CD4-positive, alpha-beta T cell treated with Interferon gamma for 1 hour (primary cell): ENCODE measurements at places on chromosomes 4 and X.
A peak's percentile ranks its signal among the peaks of the same experiment; 100 is the strongest.

DNA sequence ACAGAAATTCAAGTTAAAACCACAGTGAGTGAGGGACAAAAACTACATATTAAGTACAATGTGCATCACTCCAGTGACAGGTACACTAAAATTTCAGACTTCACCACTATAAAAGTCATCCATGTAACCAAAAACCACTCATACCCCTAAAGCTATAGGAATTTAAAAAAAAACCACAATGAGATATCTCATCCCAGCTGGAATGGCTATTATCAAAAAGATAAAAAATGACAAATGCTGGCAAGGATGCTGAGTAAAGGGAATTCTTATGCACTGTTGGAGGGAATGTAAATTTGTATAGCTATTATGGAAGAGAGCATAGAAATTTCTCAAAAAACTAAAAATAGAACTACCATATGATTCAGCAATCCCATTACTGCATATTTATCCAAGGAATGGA lies 171.1 kb downstream of the HHIP start:
- no peak for DNase-seq

DNA sequence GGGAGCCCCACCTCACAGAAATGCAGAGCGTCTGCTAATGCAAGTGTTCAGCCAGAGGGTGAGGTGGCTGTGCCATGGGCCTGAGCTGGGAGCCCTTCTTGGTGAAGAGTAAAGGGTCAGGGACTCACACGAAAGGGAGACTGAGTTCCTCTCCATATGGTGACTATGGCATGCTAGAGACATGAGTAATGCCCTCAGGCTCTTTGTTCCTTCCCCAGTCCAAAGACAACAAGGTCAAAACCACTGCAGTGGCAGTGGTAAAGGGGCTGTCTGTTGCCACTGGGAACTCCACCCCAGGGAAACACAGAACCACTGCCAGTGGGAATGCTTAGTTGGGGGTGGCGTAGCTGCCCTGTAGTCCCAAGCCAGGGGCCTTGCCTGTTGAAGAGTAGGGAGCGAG lies 22.4 kb downstream of the RAB40AL start:
- DNase-seq: no peak

DNA sequence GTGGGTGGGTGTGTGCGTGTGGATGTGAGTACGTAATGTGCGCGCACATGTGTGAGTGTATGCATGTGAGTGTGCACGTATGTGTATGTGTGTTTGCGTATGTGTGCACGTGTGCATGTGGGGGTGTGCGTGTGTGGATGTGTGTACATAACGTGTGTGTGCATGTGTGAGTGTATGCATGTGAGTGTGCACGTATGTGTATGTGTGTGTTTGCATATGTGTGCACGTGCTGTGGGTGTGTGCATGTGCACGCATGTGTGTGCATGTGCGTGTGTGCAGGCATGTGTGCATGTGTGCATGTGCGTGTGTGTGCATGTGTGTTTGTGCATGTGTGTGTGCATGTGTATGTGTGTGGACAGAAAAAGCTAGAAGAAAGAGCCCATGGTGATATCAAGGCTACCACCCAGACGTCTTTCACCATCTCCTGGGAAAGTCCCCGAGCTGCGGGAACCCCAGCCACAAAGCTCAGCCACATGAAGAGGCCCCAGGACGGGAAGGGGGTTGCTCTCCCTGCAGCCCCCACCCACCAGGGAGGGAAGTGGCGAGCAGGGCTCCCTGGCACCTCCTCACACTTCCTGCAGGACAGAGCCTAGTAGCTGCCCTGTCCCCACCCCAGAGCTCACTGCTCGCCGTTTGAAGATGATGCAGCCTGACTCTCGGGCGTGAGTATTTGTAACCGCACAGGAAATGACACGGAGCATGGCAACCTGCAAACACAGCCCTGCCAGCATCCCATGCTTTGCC lies 108.3 kb downstream of the DCTD start:
- DNase-seq: peak; percentile 84

- DNase-seq: no peak
These were observed 14.2 kb upstream of the CCDC149 start for GRCh38 chr4:24927049-24927448.

GRCh38 chrX:28582511-28582910 lies 4.7 kb upstream of the IL1RAPL1 start:
- no peak for DNase-seq

GRCh38 chr4:57691370-57691769 lies 581.2 kb upstream of the IGFBP7 start:
- DNase-seq: no peak

DNA sequence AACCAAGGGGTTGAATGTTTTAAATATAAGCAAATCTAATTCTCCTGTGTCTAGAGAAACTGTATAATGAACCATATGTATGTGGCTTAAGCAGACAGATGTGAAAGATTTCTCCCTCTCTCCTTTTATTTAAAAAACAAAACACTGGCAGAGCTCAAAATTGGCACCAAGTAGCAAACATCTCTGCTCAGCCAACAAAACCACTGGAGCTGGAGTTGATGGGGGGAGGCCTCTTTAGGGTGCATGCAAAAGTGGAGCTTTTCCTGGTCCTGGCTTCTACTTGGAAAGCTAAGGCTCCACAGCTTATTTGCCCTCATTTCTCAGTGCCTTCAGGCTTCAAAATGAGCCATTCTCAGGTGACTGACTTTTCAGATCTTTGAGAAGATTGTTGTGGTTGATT lies 95.6 kb downstream of the REPS2 start:
- DNase-seq: no peak

GRCh38 chrX:16839219-16839851 lies 30.8 kb downstream of the RBBP7 start:
- DNase-seq: no peak

GRCh38 chrX:69163936-69164741 lies 1.1 kb downstream of the PJA1 start:
- peak; percentile 75 for DNase-seq

DNA sequence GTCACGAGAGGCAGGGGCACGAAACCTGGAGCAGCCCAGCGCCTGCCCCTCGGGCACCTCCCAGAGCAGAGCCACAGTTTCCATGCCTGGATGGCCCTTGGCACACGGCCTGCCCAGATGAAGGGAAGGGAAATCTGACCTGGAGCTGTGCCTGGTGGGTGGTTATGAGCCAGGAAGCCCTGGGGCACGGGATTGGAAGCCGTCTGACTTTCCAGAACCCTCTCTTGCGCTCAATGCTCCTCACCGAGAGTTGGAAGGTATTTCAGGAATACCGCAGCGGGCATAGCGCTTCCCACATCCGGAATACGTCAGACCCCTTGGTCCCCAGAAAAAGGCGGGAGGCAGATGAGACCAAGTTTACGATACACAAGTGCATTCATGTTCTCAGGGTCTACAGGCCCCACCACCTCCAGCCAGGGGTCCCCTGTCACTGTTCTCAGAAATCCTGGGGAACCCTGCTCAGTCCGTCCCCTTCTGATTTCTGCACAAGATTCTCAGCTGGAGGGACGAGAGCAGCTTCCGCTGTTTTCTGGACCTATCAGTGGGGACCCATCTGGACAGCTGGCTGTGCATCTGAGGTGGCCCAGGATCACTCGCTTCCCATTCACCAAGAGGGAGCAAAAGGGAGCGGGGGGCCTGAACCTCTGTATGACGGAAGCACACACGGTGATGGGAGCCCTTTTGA lies 172.9 kb downstream of the AFAP1 start:
- no peak for DNase-seq

- DNase-seq: no peak
These were observed 621 bp upstream of the SUV39H1 start for GRCh38 chrX:48695925-48696300.

DNA sequence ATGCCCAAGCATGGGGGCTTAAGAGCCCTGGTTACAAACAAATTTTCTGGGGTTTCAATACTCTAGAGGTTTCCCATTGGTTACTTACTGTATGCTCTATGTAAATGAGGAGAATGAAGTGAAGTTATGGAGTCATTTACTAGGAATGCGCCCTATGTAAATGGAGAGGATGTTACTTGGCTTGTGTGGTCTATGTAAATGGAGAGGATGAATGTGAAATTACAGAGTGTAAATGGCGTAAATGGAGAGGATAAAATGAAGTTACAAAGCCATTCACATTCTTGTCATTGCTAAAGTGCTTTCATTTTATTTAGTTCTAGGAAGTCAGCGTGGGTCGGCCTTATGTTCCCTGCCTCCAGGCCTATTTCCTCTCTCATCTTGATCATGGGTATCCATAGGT lies 810.5 kb upstream of the ADGRL3 start:
- no peak for DNase-seq

- DNase-seq: no peak
These were observed 233.8 kb upstream of the LDB2 start for GRCh38 chr4:17132226-17132625.

GRCh38 chr4:139559089-139559479 lies 3.1 kb upstream of the SETD7 start:
- no peak for DNase-seq

- DNase-seq: no peak
These were observed 79.4 kb downstream of the JADE3 start for GRCh38 chrX:46991664-46992063.

DNA sequence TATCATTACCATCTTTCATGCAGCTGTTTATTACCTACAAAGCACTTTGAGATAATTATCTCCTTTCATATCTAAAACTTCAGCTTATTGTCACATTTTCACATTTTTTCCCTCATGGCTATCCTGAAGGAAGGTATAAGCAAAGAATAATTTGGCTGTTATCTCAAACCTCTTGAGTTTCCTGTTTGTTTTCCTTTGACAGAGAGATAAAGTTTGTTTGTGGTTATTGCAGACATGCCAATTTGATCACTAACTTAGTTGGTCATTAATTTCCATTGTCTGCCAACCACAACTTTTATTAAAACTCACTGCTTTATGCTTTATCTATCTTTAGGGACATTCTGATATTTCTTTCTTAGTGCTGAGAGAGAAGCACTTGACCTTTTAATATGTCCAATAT lies 89.8 kb upstream of the SPANXB1 start:
- DNase-seq: no peak

GRCh38 chrX:136212557-136213111 lies 38.6 kb downstream of the MAP7D3 start:
- no peak for DNase-seq

- DNase-seq: no peak
These were observed 127.5 kb upstream of the RADX start for GRCh38 chrX:106484233-106484632.

- no peak for DNase-seq
These were observed 139.4 kb upstream of the TENM3 start for GRCh38 chr4:182103614-182104319.

DNA sequence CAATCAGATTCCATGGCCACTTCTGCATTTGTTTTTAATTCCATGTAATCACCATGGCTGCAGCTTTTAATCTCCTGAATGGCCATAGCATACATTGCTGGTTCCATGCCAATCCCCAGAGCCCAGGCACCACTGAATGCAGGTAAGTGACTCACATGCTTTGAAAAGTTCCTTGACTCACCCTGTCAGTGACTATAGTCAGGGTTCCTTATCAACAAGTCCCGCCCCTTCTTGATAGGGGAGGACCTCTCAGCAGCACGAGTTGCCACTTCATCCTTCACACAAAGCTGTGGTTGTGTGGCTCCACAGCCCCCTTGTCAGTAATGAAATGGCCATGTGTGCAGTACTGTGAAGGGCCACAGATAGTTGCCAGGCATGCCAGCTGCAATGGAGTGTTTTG lies 516.6 kb downstream of the PPARGC1A start:
- DNase-seq: no peak

GRCh38 chrX:10047133-10047532 lies 80.0 kb downstream of the CLDN34 start:
- DNase-seq: no peak

DNA sequence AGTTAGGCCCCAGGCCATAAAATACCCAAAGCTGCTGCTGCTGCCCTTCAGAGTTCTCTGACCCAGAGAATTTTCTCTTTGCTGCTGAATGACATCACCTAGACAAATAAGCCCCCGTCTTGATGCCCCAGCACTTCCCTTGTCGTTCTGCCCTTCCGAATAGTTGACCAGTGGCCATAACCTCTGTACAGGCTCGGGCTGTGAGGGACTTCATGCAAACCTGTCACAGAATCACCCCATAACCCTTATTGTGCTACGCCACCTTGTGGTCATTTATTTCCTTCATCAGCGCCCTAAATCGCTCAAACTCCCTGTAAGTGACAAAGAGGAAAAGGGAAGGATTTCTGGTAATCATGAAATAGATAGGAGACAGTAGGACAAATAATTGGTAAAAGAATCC lies 18.8 kb downstream of the SPACA5 start:
- DNase-seq: peak; percentile 28

GRCh38 chr4:184657144-184657543 lies 7.6 kb downstream of the PRIMPOL start:
- DNase-seq: no peak

DNA sequence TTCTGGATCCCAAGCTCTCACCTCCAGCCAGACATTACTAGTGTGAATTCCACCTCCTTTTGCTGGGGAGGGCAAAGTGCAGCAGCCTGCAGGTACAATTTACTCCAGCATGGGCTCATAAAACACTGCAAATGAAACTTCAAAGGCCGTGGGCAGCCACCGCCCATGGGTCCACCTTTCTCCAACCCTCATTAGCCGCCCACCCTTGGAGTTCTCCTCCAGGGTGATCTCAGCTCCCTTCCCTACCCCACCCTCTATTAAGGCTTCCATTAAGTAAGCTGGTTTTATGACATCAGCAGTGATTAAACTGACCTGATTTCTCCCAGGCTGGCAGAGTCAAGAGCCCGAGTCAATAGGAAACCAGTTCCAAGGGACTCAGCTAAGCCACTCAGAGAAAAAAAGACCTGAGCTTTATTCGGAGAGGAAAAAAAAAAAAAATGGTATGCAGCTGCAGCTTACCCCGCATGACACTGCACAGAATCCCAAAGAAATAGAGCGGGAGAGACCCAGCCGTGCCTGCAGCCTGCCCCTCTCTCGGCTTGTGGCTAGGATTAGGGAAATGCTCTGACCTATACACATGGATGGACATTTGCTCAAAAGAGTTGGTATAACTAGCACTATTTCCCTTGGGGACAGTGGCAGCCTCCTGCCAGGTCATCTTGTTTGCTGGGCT lies 319.6 kb downstream of the PTTG2 start:
- DNase-seq: no peak

GRCh38 chr4:144740316-144740715 lies 94.4 kb downstream of the HHIP start:
- DNase-seq: no peak

- no peak for DNase-seq
These were observed 85.4 kb downstream of the RASL11B start for GRCh38 chr4:52947401-52948056.

GRCh38 chrX:71581210-71581609 lies 3.0 kb downstream of the GCNA start:
- DNase-seq: no peak
